Naive B cell (primary cell): ENCODE measurements at places on chromosomes 13 and 19.
A peak's percentile ranks its signal among the peaks of the same experiment; 100 is the strongest.

- no peaks in the 10 kb centered on the region for H3K27me3 ChIP-seq
- DNase-seq, result no peak
- peaks cover 95% of the 10 kb centered on the region for H3K4me1 ChIP-seq
- H3K36me3 ChIP-seq, result no peaks in the 10 kb centered on the region
Observed at GRCh38 chr19:45117671-45118070, 24.7 kb downstream of the PPP1R37 start.

- peaks cover 35% of the 10 kb centered on the region for H3K4me1 ChIP-seq
- no peaks in the 10 kb centered on the region for H3K27me3 ChIP-seq
- no peak for DNase-seq
- no peaks in the 10 kb centered on the region for H3K36me3 ChIP-seq
- H3K27ac ChIP-seq, result no peak overlapping the region
Observed at GRCh38 chr19:18489627-18490184, 32.2 kb downstream of the ELL start.

GRCh38 chr13:88103824-88104223, 432.7 kb downstream of the SLITRK5 start:
- no peaks in the 10 kb centered on the region for H3K36me3 ChIP-seq
- DNase-seq, result no peak
- H3K4me1 ChIP-seq, result peaks cover 13% of the 10 kb centered on the region
- no peaks in the 10 kb centered on the region for H3K27me3 ChIP-seq

DNA sequence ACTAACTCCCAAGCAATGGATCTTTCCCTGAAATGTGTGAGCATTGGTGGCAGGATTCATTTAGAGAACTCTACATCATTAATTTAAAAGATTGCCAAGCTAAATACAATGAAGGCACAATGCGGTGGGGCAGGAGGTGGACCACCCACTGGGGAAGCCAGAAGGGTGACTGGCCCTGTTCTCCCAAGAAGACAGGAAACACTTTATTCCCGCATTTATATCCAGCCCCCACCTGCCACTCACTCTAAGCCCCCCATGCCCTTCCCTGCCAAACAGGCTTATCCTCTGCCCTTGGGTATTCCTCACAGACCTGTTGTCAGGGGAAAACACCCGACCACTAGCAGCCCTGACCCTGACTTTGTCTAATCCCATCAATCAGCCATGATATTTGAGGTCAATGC, 189.1 kb upstream of the UBL3 start:
- no peak overlapping the region for H3K4me3 ChIP-seq
- no peak overlapping the region for H3K27ac ChIP-seq
- DNase-seq, result no peak

DNA sequence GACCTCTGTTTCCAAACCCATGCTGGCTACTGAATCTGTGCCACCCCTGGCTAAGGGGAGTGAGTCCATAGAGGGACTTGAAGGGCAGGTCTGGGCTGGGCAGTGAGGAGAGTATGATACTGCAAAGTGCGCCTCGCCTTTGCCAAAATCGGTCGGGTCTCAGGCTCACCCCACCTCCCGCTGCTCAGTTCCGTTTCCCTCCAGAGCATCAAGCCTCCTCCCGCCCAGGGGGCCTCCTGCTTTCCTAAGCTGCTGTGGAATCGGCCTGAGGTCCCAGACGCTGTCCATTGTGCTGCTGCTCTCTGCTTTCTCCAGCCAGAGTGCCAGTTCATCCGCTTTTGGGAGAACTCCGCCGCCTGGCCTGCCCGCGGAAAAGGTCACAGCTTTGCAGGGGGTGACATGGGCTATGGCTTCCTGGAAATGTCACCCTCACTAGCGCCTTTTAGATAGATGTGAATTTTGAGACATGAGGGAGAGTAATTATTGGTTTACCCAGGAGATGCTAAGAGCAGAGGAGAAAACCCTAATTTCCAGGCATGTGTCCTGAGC, 1418.4 kb downstream of the UQCRFS1 start:
- H3K27me3 ChIP-seq, result no peaks in the 10 kb centered on the region
- H3K4me3 ChIP-seq, result peak overlapping the region; percentile 91
- H3K27ac ChIP-seq, result no peak overlapping the region
- H3K4me1 ChIP-seq, result peaks cover 40% of the 10 kb centered on the region
- no peaks in the 10 kb centered on the region for H3K36me3 ChIP-seq

DNA sequence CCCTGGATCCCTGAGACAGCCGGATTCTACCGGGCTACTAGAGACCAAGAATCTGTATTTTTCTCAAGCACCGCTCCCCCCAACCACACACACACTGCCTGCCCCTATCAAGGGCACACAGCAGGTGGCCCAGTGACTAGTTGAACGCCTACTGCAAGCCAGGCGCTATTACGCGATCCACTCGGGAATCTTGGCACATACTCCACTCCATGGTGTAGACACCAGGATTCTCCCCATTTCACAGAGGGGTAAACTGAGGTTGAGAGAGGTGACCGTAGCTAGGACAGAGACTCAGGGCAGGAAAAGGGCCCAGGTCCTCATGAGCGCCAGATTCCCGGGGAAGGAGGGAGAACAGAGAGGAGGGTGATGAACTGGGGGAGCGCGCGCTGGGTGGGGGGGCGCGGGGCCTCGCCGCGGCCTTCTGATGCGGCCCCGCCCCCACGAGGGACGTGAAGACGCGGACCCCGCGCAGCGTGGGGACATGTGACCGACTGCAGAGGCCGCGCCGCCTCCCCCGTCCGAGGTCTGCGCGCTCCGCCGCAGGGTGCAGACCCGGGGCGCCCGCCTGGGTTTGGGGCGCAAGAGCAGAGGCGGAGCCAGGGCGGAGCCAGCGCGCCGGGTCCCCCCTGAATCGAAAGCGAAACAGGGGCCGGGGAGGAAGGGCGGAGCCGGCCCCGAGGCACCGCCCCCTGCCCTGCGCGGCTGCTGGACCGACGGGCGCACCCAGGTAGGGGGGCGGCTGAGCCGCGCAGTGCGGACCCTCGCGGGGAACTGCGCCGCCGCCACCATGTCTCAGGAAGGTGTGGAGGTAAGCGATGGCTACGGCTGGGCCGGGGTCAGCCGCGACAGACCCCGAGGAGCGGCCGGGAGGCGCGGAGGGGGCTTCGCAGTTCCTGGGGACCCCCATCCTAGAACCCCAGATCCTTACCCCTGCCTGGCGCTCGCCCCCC, at the start of gene SHFL:
TSS of gene SHFL (plus strand) at position 677 of the 950 bp plus-strand sequence. CDS start at position 788, 111 bp downstream.
- no peaks in the 10 kb centered on the region for H3K27me3 ChIP-seq
- peak within 1 kb of the TSS; percentile 76 for H3K27ac ChIP-seq
- DNase-seq, result peak; percentile 80

DNA sequence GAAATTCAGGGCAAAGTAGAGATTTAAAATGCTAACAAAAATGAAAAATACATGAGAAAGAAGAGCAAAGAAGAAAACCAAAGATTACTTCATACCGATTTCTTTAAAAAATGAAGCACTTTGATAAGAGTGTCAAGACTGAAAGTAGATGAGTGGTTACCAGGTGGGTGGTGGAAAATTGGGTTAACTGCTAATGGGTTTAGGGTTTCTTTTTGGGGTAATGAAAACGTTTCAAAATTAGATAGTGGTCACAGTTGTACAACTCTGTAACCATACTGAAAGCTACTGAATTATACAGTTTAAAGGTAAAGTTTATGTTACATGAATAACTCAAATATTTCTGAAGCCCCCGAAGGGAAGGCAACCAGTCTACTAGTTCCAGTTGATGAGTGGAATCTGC, 179.4 kb downstream of the NDFIP2 start:
- H3K27ac ChIP-seq, result no peak overlapping the region
- H3K4me1 ChIP-seq, result no peaks in the 10 kb centered on the region
- no peak overlapping the region for H3K4me3 ChIP-seq
- no peaks in the 10 kb centered on the region for H3K36me3 ChIP-seq
- no peak for DNase-seq

DNA sequence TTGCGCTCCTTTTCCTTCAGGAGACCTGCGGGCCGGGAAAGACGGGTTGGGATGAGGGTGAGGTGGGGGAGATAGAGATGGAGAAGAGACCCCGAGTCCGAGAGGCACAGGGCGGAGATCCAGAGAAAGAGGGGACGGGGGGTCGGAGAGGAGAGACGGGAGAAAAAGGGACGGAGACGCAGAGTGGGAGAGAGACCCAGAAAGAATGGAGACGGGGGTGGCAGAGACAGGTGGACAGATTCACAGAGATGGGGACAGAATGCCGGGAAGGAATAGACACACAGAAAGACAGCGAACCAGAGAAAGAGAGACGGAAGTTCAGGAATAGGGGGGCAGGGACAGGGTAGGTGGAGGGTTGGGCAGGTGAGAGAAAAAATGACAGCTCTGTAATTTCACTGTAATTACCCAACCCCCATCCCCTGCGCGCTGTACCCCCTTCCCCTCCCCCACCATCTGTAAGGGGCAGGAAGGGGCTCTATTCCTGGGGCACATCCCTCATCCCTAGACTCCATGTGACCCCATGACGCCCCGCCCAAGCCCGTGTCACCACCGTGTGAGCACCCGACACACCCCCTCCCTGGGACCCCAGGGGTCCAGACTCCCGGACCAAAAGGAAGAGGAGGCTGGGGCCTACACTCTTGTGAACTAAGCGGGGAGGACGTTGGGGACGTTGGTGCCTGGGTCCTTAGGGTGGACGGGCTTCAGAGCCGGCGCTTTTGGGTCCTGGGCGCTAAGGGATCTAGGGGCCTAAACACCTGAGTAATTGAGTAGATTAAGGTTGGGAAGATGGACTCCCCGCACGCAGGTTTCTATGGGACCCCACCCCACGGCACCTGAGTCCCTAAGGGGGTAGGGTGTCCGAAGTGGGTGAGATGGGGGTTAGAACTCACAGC, 967 bp downstream of the DBP start:
- peak overlapping the region; percentile 98 for H3K27ac ChIP-seq
- no peaks in the 10 kb centered on the region for H3K27me3 ChIP-seq
- peak overlapping the region; percentile 97 for H3K4me3 ChIP-seq
- H3K4me1 ChIP-seq, result peaks cover 58% of the 10 kb centered on the region

DNA sequence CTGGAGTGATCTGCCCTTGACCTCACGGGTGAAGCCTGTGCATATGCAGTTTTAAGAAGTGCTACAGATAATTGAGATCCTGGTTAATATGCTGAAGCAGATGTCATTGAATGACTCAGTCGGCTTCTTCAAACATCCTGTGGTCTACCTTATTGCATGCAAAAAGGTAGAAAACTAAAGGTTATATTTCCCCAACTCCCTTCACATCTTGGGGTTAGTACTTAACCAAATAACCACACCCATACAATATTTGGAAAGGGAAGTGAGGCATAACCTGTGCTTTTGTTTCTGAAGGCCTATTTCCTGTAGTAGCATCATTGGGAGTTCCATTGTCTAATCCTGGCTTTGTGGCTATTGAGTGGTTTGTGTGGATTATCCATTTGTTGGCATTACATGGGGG, 58.3 kb downstream of the RAP2A start:
- no peak overlapping the region for H3K4me3 ChIP-seq
- H3K4me1 ChIP-seq, result no peaks in the 10 kb centered on the region
- H3K27ac ChIP-seq, result no peak overlapping the region
- H3K27me3 ChIP-seq, result no peaks in the 10 kb centered on the region

GRCh38 chr13:29081036-29081435, 260.9 kb downstream of the MTUS2 start:
- H3K27me3 ChIP-seq, result peaks cover 4% of the 10 kb centered on the region
- no peak overlapping the region for H3K27ac ChIP-seq
- peaks cover 18% of the 10 kb centered on the region for H3K4me1 ChIP-seq
- DNase-seq, result peak; percentile 61

DNA sequence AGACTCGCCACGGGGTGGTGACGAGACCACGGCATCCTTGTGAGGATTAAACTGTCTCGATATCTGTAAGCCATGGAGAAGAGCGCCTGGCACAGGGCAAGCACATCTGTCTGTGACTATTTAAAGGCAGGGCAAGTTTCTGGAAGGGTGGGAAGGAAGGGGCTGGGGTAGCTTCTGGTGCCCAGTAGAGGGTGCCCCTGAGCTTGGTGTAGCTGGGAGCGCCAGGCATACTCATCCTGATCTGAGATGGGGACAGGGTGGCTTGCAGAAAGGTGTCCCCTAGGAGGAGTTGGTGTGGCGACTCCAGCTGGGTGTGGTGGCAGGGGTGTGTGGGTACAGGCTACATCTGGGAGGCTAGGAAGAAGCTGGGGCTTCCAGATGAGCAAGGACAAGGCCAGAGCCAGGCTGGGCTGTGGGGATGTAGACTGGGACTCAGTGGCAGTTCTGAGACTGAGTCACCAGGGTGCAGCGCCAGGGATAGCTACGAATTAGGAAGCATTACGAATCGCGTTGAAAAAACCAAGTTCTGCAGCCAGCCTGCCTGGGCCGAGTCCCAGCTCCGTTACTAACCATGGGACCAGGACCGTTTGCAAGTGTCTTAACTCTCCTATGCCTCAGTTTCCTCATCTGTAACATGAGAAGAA, 23.1 kb upstream of the ASPDH start:
- no peak for DNase-seq
- peaks cover 18% of the 10 kb centered on the region for H3K36me3 ChIP-seq
- peaks cover 17% of the 10 kb centered on the region for H3K27me3 ChIP-seq
- H3K4me3 ChIP-seq, result no peak overlapping the region
- H3K27ac ChIP-seq, result peak overlapping the region; percentile 48

DNA sequence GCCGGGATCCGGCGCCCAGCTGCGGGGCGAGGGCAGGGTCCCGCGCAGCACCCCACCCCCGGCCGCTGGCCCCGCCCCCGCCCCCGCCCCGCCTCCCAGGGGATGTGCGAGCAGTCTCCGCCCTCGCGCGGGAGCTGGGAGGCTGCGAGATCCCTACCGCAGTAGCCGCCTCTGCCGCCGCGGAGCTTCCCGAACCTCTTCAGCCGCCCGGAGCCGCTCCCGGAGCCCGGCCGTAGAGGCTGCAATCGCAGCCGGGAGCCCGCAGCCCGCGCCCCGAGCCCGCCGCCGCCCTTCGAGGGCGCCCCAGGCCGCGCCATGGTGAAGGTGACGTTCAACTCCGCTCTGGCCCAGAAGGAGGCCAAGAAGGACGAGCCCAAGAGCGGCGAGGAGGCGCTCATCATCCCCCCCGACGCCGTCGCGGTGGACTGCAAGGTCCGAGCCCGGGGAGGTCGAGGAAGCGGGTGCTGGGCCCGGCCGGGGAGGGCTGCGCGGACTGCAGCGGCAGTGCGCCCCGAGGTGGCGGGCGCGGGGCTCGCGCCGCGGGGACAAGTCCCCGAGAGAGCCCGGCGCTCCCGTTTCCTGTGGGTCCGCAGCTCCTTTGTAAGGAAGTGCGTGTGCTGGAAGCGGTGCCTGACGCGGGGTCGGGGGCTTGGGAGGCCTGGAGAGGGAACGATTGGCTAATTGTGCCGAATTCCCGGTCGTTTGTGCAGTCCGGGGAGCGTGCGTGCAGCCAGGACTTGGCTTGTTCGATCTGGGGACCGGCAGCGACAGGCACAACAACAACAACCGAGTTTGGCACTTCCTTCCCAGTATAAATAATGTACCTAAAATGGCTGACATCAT, at the start of gene ITM2B:
TSS of gene ITM2B (plus strand) at position 161 of the 843 bp plus-strand sequence. CDS start at position 316, 155 bp downstream.
- DNase-seq, result peak; percentile 55
- H3K4me1 ChIP-seq, result peaks cover 52% of the 10 kb centered on the region
- peak within 1 kb of the TSS; percentile 98 for H3K4me3 ChIP-seq
- peak within 1 kb of the TSS; percentile 99 for H3K27ac ChIP-seq
- no peaks in the 10 kb centered on the region for H3K36me3 ChIP-seq
- H3K27me3 ChIP-seq, result peaks cover 4% of the 10 kb centered on the region

GRCh38 chr13:33644581-33645543, 173.1 kb upstream of the RFC3 start:
- no peaks in the 10 kb centered on the region for H3K36me3 ChIP-seq
- no peak for DNase-seq
- H3K27ac ChIP-seq, result no peak overlapping the region
- H3K27me3 ChIP-seq, result no peaks in the 10 kb centered on the region
- H3K4me3 ChIP-seq, result no peak overlapping the region
- no peaks in the 10 kb centered on the region for H3K4me1 ChIP-seq
